SK-N-SH (cell line): ENCODE measurements at places on chromosomes 3 and 15. TPM values are rescaled to one million over a fixed set of nuclear protein-coding genes. Genes with fewer than 3 reads are reported as not detected.

DNA sequence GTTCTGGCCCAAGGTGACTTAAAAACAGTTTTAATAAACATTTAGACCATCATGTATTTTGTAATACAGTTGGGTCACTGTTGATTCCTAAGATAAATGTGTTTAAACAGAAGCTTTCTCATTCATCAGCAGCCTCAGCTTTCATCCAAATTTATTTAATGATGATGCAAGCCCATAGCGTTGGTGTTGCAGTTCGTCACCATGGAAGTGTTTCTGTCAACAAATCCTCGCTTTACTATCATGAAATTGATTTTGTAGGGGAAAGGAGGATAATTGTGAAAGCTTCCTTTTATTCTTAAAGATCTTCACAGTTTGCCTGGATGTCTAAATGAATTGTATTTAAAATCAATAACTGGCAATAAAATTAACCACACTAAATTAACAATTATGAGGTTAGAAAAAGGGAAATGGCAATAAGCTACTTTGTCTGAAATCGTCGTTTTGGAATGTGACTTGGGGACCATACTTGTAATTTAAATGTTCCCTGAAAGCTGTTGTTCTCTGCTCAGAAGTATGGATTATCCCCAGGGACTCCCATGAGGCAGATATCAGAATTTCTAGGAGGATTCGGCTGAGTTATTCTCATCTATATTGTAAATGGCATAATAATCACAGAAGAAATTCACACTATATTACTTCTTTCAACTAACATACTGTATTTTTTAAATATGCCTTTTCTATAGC, 29.0 kb downstream of the CMSS1 start:
- peaks cover 22% of the 10 kb centered on the region; the same call in 1 of the 2 replicates for H3K36me3 ChIP-seq
- no peaks in the 10 kb centered on the region for H3K27me3 ChIP-seq
- no peak overlapping the region for H3K27ac ChIP-seq
- DNase-seq: no peak

- no peaks in the 10 kb centered on the region; the same call in 1 of the 2 replicates for H3K4me1 ChIP-seq
- no peak for DNase-seq
- H3K4me3 ChIP-seq: no peak overlapping the region
- peaks cover 58% of the 10 kb centered on the region for H3K36me3 ChIP-seq
Measured at GRCh38 chr3:130960139-130960795, 66.4 kb downstream of the ASTE1 start.

DNA sequence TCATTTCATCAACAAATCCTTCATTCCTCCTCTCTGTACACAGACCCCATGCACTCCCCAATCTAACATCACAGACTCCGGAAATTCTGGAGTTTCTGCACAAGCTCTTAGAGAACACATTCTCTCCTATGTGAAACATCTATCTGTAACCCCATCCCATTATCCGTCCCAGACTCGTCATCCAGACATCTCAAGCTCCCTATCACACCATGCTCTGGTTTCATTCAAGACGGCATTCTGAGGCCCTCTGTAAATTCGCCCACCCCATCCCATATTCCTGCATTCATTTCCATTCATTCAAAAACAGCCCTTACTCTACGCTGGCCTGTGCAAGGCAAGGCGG, 575 bp downstream of the LEO1 start:
- H3K36me3 ChIP-seq: no peaks in the 10 kb centered on the region
- peak overlapping the region; percentile 94 for H3K27ac ChIP-seq
- H3K27me3 ChIP-seq: no peaks in the 10 kb centered on the region
- peaks cover 5% of the 10 kb centered on the region; the same call in 1 of the 2 replicates for H3K4me1 ChIP-seq
- DNase-seq: peak; percentile 61

GRCh38 chr3:47849699-47850563, 47.0 kb downstream of the DHX30 start:
- no peaks in the 10 kb centered on the region for H3K27me3 ChIP-seq
- peak; percentile 61 for DNase-seq

Gene CCR2
- polyA plus RNA-seq: not detected in 2 replicates

DNA sequence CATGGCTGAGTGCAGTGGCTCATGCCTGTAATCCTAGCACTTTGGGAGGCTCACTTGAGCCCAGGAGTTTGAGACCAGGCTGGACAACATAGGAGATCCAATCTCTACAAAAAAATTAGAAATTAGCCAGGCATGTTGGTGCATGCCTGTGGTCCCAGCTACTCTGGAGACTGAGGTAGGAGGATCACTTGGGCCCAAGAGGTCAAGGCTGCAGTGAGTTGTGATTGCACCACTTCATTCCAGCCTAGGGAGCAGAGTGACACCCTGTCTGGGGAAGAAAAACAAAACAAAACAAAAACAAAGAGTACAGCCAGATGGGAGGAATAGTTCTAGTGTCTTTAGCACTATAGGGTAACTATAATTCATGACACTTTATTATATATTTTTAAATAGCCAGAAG, 26.2 kb upstream of the COMMD4 start:
- no peaks in the 10 kb centered on the region for H3K4me1 ChIP-seq
- H3K36me3 ChIP-seq: no peaks in the 10 kb centered on the region
- peaks cover 28% of the 10 kb centered on the region; the same call in 1 of the 2 replicates for H3K27me3 ChIP-seq
- no peak overlapping the region for H3K4me3 ChIP-seq
- DNase-seq: no peak
- H3K27ac ChIP-seq: no peak overlapping the region

Gene CLSTN2
- 0.02 and 0.03 TPM in 2 replicates for polyA plus RNA-seq

DNA sequence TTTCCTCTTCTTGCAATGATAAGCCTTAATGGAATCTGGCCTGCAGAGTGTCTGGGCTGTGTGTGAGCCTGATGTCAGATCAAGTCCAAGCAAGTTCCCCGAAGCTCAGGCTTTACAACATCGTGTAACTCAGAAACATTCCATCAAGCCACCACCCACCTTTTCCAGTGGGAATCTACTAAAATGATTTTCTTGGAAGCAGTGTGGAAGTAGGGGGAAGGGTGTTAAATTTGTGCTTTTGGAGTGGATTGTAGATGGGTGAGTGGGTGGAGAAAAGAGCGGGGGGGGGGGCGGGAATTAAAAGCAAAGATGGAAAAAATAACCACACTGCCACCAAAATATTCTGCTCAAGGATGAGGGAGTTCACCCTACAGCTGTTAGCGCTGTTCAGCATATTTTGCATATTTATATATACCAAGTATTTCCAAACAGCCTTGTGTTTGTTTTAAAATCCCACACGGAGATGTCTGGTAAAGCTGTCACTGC, 53.6 kb downstream of the VGLL3 start:
- no peaks in the 10 kb centered on the region for H3K4me1 ChIP-seq
- DNase-seq: no peak
- H3K27ac ChIP-seq: no peak overlapping the region
- no peak overlapping the region for H3K4me3 ChIP-seq
- no peaks in the 10 kb centered on the region for H3K27me3 ChIP-seq

- H3K36me3 ChIP-seq: no peaks in the 10 kb centered on the region
- H3K4me1 ChIP-seq: no peaks in the 10 kb centered on the region
- no peaks in the 10 kb centered on the region for H3K27me3 ChIP-seq
- no peak overlapping the region for H3K4me3 ChIP-seq
- no peak overlapping the region for H3K27ac ChIP-seq
Measured at GRCh38 chr3:154926721-154927120, 153.4 kb upstream of the MME start.

Gene ST6GAL1
- 3.9 and 5.1 TPM in 2 replicates for polyA plus RNA-seq

DNA sequence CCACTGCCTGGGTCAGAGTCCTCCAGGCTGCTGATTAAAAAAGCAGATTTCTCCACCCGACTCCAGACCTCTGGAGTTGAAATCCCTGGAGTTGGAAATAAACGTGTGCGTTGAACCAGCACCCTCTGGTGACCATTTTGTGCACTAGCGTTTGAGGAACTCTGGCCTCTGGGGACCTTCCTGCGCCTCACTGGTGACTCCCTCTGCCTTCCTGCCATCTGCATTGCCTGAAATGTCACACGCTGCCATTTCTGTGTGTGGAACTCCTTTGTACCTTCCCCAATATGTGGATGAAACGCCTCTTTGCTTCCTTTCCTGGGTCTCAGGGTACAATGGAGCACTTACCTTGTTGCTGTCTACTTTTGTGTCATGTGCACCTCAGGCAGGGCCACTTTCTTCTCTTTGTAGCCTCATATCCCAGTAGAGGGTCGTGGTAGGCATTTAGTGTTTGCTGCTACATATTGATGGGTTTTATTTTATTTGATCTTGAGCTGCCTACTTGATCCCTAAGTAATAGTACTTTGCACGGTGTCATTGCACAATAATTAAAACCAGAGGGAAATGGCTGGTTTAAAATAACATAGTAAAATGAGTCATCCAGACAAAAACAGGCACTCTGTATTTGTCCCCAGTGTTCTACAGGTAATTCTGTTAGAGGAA, 56.8 kb downstream of the GPR171 start:
- peaks cover 26% of the 10 kb centered on the region for H3K27me3 ChIP-seq
- no peak overlapping the region; the same call in 1 of the 2 replicates for H3K4me3 ChIP-seq
- peak overlapping the region; percentile 72 for H3K27ac ChIP-seq
- peaks cover 8% of the 10 kb centered on the region; the same call in 1 of the 2 replicates for H3K4me1 ChIP-seq
- DNase-seq: peak; percentile 71
- no peaks in the 10 kb centered on the region for H3K36me3 ChIP-seq

Gene EDEM1
- polyA plus RNA-seq: 25.2 and 37.4 TPM in 2 replicates

Gene ADCY5
- 0.21 and 0.23 TPM in 2 replicates for polyA plus RNA-seq

DNA sequence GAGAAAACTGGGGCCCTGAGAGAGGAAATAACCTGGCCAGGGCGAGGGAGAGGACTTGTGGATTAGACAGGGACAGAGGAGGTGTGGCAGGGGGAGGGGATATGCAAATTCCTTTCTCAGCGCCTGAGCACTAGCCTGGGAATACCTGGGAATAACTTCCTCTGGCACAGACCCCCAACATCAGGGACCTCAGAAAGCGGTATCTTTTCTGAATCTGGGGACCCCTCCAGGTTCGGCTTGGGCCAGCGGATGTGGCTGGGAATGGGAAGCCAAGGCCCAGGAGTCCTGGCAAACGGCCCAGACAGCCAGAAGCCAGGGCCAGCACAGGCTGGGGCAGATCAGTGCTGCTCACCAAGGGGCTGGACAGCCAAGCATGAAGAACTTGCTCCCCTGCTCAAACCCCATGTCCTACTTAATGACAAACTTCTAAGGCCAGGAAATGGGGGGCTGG, 9.2 kb upstream of the ACSBG1 start:
- no peaks in the 10 kb centered on the region for H3K4me1 ChIP-seq
- no peak overlapping the region for H3K27ac ChIP-seq
- peak; percentile 66 for DNase-seq
- no peak overlapping the region for H3K4me3 ChIP-seq
- H3K36me3 ChIP-seq: no peaks in the 10 kb centered on the region

DNA sequence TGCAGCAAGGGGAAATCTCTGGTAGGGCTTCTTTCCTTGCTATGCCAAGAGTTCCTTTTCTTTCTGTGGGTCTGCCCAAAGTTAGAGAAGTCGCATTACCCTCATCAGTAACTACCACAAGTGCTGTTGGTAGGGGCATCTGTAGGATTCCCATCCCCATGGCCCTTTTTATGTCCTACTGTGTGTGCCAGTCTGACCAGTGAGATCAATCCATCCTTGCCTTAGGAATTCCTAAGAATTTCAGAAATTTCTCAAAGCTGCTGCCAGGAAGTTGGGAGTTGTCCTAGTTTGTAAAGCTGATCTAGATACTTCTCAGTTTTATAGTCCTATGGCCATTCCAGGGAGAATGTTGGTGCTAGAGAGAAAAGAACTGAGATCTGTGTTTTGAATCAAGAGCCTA, 36.5 kb downstream of the SH3GL3 start:
- no peak overlapping the region for H3K27ac ChIP-seq
- H3K4me1 ChIP-seq: no peaks in the 10 kb centered on the region
- no peak overlapping the region for H3K4me3 ChIP-seq
- no peak for DNase-seq
- no peaks in the 10 kb centered on the region for H3K36me3 ChIP-seq

DNA sequence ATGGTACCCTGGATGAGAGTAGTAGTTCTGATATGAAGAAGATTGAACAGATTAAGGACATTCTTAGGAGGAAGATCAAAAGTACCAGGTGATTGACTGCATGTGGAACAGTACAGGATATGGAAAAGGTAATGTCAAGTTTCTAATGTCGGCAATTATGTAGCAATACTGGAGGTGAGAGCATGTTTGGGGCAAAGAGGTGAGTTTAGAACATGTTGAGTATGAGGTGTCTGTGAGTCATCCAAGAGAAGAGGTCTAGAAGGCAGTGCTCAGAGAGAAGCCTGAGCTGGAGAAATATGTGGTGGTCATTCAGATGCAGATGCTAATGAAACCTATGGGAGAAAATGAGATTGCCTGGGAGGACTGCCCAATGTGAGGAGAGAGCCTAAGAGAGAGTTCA, 305.6 kb downstream of the ZBTB20 start:
- no peak for DNase-seq
- no peak overlapping the region for H3K4me3 ChIP-seq
- H3K27me3 ChIP-seq: no peaks in the 10 kb centered on the region
- H3K36me3 ChIP-seq: no peaks in the 10 kb centered on the region
- H3K27ac ChIP-seq: no peak overlapping the region

DNA sequence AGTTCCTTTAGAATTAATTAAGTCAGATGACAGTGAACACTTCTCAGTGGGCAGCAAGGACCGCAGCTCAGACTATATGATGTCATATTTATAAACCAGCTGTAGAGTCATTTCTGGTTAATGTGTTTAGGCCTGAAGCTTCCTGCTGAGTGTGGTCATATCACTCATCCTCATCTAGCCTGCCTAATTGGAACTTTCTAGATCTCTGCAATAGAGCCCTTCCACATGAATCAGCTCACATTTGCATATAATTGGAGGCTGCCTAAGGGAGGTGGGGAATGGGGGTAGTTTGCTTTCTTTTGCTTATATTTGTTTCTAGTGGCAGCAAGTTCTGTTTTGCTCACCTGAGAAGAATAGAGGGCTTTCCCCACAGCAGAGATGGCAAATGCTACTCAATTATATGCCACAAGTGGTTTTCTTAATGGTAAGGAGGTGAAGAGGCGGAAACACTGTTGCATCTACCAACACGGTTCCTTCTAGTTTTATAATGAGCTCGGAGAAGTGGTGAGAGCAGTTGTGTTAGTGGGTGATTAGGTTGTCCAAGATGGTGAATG, 148.1 kb downstream of the KLHL25 start:
- H3K27me3 ChIP-seq: no peaks in the 10 kb centered on the region
- H3K36me3 ChIP-seq: peaks cover 14% of the 10 kb centered on the region
- H3K4me1 ChIP-seq: peaks cover 14% of the 10 kb centered on the region; the same call in 1 of the 2 replicates
- no peak overlapping the region for H3K4me3 ChIP-seq
- peak overlapping the region; percentile 65 for H3K27ac ChIP-seq
- DNase-seq: peak; percentile 38
